Activated T-cell treated with anti-CD3 and anti-CD28 coated beads for 4 hours (primary cell): ENCODE measurements at places on chromosomes 7 and 10.

DNA sequence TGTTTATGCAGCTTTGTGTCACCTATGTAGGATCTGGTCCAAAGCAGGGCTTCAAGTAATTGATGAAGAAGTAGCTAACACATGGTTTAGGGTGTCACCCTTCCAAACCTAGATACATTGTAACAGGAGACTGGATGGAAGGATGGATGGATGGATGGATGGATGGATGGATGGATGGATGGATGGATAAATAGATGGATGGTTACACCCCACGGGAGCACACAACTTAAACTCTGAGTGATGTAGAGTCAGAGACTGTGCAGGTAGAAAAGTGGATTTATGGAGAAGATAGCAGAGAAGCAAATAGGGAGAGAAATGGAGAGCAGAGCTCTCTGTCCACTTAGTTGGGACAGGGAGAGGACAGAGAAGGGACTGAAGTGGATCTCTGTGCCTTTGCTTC lies 78.4 kb downstream of the NHLRC2 start:
- no peak for DNase-seq

DNA sequence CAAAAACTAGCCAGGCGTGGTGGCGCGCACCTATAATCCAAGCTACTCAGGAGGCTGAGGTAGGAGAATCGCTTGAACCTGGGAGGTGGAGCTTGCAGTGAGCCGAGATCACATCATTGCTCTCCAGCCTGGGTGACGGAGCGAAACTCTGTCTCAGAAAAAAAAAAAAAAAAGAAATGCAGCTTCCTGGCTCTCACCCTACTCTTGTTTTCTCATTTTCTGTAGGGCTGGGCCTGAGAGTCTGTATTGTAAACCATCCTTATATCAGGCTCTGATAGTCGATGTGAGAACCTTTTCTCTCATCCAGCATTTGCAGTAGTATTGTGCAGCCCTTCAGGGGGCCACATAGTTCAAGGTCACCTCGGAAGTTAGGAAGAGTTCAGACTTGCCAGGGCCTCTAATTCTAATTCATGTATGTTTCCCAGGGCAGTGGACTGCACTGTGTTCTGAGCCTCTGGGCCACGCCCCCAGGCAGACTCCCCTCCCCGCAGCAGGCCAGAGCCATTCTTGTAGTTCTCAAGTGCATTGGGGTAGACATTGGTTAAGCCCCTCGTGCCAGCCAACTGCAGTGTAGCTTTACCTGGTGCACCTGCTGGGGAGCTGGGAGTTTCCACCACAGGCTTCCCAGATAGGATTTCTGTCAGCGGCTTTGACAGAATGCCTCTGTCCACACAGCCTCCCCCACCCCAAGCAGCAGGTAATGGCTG lies 38.3 kb upstream of the PDCD4 start:
- DNase-seq = no peak

DNA sequence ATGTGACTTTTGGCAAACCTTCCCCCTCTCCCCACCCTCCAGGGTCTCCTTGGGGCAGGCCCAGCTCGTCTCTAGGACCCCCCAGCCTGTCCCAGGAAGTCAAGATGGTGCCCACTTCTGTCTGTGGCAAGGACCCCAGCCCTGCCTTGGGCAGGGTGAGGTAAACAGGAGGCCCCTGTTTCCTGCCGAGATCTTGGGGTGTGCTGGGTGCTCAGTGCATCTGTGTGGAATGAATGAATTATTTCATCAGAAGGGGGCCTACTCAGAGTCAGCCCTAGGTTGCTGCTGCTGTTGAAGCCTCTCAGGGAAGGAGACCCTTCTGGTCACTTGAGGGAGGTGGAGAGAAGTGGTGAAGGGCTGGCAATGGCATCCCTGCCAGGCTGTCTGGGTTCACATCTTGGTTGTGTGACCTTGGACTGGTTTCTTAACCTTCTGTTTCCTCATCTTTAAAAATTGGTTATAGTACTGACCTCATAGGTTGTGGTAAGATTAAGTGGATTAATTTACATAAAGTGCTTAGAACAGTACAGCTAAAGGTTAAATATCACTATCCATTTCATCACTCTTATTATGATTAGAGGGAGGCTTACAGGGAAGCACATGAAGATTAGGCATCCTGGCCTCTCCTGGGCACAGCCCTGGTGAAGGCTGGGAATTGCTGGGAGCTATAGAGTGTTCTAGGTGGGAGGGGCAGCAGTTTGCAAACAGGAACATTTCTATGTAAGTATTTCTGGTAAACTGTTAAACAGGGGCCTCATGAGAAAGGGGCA lies 67.7 kb downstream of the ZMIZ1 start:
- DNase-seq = no peak

DNA sequence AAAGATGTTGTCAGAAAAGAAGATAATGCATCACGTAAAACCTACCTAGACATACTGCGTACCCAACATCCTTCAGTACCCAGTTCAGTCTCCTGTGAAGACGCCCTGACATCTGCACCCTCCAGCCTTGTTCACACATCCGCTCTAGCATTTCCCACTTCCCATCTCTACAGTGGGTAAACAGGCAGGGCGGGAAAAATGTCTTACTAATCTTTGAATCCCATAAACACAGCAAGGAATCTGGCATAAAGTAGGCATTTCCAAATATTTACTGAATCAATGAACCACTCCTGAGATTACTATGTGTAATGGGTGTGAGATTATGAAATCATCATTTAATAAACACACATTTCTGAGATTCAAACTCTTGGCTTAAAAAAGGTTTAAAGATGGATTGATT lies 132.8 kb downstream of the GLI3 start:
- DNase-seq = no peak

DNA sequence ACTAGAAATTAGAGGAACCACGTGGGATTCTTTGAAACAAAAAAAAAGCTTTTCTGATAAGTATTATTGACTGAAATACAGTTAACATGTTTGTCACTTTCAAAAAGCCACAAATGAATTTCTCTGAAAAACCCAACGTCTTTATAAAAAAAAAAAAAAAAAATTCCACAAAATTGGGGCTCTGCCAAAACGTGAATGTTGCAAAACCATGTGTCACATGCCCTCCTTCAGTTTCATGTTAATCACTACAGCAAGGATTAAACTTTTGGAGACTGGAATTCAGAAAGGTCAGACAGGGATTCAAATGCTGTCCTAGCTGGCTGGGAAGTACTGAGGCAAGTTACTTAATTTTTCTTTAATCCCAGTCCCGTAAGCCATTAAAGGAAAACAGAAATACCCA lies 278.0 kb upstream of the KLF14 start:
- no peak for DNase-seq

DNA sequence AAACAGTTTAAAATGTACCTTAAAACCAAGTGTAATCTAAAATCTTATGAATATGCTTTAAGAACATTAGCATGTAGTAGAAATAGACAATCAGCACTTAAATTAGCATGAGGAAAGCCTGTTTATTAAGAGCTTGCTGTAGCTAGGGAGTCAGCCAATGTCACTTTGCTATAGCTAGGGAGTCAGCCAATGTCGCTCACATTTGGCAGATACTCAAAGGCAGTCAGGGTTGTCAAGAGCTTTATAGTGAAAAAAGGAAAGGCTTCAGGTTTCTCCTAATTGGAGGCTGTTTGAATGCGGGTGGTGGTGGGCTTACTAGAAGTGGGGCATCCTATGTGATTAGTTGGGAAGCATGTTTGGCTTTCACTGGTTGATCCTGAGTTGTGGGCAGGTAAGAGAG lies 226.2 kb upstream of the DGKB start:
- DNase-seq = no peak

GRCh38 chr7:151051108-151051507 lies 2.8 kb downstream of the ASIC3 start:
- DNase-seq = peak; percentile 15

DNA sequence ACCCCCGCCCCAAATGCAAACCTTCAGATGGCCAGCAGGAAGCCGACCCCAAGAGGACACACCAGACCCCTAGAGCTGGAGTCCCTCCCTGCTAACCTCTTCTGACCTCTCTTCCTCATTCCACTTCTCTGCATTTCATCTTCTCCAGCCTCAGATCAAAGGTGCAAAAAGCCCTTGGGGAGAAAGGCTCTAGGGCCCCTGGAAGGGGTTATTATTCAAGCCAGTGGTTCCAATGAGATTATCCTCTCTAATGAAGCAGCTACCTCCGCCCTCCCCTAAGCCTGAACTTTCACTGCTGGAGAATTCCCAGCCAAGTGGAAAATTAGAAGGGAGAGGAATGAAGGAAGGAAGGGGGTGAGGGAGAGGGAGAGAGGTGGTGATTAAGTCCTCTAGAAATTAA lies 343.9 kb downstream of the PLXNA4 start:
- no peak for DNase-seq

GRCh38 chr10:43160046-43160920 lies 22.0 kb downstream of the CSGALNACT2 start:
- peak; percentile 30 for DNase-seq

DNA sequence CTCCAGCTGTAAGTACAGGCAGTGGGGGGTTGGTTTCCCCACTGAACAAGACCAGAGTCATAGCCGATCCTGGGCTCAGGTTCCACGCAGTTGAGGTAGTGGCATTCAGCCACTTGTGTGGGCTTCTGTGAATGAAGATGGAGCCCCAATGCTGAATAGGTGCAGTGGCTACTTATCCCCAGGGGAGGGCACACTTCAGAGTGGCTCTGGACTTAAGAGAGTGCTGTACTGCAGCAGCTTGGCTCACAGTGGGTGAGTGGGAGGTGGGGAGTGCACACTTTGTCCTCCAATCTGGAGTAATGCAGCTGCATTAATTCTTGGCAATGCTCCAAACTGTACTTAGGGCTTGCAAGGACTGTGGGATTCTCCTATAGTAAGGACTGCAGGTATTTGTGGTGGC lies 81.9 kb downstream of the BUB3 start:
- DNase-seq = no peak

- no peak for DNase-seq
Observed at GRCh38 chr10:101007099-101007711, 7.6 kb downstream of the LZTS2 start.

DNA sequence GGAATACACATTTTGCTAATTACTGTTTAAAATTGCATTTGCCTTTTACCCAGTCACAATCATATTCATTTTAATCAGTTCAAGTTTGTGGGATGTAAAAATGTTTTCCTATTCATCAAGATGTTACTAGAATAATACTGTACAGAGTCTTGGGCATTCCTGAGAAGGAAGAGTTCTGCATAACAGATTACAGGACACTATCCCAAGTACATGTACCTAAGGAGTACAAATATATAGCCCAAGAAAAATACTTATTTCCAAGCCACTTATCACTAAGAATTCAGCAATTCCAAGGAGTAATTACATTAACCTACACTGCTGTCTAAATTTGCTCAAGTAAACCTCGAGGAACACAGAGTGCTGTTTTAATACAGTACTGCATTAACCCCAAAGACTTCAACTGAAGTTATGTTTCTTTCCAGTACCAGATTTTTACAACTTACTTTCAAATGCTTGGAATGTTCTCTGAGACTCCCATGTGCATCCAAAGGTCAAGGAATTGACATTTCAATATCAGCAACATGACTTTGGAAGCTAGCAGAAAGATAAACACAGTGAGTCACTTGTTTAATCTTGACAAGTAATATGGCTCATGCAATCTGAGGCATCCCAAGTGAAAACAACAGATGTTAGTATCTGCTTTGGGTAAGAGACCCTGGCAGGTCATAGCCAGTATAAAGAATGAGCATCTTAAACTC lies 125.4 kb upstream of the BET1 start:
- DNase-seq = no peak

- DNase-seq = no peak
Observed at GRCh38 chr7:96285579-96285978, 36.3 kb downstream of the SLC25A13 start.

GRCh38 chr7:105199386-105199785 lies 185.4 kb downstream of the KMT2E start:
- no peak for DNase-seq

DNA sequence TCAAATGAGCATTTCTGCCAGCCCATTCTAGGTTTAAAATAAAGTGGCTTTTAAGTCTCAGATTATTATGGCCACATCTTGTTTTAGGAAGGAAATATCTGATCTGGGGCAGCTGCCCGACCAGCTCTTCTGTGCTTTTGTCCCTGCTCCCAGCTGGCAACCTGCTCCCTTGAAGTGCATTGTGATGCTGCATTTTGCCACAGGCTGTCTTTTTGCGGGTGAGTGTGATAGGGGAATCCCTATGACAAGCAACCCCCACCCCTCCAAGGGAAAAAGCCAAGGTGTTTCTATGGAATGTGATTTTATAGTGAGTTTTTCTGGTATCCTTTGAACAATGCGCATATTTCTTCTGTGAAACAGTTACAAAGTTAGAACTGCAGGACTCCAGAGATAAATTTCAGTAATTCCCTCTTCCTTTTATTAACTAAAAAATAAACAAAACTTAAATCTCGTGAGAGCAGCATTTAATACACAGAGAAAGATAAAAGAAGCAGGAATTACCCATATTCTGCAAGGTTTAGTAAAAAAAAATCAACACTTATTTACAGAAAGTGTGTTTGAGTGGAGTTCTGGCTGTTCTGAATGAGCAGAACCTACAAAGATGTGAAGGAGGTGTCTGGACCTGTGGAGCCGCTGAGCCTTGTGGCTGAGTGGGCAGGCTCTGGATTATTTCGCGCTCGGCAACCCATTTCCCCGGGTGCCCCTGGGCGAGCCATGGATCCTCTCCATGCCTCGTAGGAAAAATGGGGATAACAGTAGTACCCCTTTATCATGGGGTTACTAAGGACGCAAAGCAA lies 10.1 kb upstream of the HPS1 start:
- DNase-seq = no peak

- no peak for DNase-seq
Observed at GRCh38 chr10:132670546-132671227, 115.3 kb downstream of the NKX6-2 start.

DNA sequence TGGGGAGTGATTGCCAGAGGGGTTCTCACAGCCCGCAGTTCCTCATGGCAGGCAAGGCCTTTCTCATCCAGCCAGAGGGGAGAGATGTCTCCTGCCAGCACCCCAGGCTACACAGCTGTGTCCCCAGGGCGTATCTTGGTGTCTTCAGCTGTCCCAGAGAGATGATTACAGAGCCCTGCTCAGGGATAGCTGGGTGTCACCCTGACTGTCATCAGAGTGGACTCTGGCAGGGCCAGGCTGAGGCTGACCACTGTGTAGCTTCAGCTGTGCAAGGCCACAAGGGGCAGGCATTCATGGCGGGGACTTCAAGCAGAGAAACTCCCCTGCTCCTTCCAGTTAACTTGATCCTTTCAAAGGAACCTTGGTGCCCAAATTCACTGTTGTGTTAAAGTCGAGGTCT lies 124.2 kb downstream of the RGS10 start:
- no peak for DNase-seq
